ENCODE measurements at places on chromosomes 1 and 21.

DNA sequence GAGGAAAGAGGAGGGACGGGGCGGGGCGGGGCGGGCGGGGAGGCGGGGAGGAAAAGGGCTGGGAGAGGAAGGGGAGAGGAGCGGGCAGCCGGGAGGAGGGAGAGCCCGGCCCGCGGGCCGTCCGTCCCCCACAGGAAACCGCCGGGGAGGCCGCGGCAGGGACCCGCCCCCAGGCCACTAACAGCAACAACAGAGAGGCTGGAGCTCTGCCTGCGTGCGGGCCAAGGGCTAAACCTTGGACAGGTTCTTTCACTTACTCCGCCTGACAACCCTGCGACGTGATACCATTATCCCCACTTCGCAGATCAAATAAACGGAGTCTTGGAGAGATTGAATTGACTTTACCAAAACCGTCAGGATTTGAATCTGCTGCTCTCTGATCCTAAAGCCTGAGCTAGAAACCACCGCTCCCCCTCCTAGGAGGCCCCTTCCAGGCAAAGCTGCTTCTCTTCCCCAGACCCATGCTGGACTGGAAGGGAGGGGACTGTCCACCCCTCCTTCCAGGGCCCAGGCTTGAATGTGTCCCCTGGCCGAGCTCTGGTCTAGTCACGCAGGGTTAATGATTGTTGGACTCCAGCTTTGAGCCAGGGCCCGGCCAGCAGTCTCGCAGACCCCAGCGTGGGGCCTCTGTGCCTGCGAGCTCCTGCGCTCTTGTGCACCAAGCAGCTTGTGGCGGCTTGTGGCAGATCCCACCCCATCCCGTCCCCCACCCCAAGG is at the start of gene EVA1B:
EVA1B (minus strand) TSS at position 10 of the 717 bp plus-strand sequence. CDS start 608 bp downstream, outside the sequence.
- no peak for DNase-seq

- DNase-seq: no peak
These were observed 27.4 kb upstream of the ARHGEF16 start for GRCh38 chr1:3426956-3427535.

- peak; percentile 66 for DNase-seq
These were observed 28.1 kb downstream of the SHISA4 start for GRCh38 chr1:201916649-201917249.

DNA sequence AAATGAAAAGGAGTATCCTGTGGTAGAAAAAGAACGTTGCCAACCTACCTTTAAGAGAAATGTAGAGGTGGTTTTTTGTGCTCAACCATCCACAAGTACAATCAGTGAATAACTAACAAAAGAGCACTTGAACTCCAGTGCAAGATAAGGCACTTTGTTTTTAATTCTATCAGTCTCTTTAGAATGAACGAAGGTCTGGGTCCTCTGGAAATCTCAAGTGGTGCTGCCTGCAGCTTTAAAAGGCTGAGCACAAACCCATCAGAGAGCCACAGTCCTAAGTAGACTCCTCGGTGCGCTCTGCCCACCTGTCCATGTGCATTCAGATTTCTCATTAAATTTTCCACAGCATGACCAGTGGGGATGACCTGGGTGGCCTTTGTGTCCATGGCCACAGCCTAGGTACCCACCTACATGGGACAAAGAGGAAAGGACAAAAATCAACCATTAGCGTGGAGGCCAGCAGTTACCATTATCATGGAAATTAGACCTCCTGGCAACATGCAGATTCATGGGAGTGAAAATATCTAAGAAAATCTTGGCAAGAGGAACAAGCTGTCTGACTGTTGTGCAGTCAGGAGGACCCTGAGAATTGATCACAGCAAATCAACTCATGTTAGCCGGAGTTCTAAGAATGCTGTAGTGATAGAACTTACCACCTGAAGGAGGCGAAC is 9.4 kb downstream of the TRIM45 start:
- DNase-seq: no peak

- DNase-seq: no peak
These were observed 272.2 kb downstream of the VAV3 start for GRCh38 chr1:107692580-107693345.

- DNase-seq: no peak
These were observed 35.1 kb upstream of the S100A7 start for GRCh38 chr1:153495536-153495935.

DNA sequence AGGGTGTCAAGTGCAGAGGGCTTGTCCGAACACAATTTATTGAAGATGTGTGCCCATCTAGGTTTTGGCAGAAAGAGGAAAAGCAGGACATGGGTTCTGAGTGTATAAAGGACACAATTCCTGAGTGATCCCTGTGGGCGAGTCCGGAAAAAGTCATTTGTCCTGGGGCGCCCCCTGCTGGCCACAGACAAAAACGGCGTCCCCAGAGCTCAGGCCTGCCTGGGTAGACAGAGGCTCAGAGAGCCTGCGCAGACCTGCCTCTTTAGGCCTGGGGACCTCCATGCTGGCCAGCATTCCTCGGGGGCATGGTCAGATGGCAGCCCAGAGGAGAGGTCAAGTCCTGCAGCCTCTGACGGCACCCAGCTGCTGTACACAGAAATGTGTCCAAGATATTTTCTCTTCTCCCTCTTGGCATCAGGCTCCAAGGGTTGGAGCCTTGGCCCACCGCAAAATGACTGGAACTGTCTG is 65.5 kb upstream of the LRP8 start:
- DNase-seq: no peak

- DNase-seq: no peak
These were observed 2.8 kb upstream of the CD1D start for GRCh38 chr1:158177700-158178450.

DNA sequence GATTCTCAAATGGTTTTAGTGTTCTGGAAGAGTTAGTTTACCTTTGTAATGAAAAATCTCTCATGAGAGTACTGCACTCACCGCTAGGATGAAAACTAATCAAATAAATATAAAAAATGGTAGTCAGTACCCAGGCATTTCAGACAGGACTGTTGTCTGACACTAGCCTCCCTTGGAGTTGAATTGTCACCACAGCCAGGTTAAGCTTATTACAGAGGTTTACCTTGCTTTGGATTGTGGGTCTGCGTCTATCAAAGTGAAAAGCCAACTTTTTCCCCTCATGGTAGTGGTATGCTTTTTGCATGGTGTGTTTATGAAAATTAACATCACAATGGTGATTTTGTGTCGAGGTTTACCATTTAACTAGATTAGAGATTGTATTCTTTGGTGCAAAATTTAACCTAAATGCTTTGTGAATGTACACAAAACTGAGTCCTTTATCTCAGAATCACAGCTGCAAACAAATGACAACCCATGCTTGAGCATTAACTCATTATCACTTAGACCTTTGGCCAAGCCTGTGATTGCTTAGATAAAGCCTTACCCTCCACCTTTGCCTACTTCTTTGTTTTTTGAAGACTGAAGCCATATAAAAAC is 20.1 kb downstream of the RAP1A start:
- DNase-seq: no peak

- no peak for DNase-seq
These were observed 62.1 kb downstream of the SNX7 start for GRCh38 chr1:98723574-98723973.

DNA sequence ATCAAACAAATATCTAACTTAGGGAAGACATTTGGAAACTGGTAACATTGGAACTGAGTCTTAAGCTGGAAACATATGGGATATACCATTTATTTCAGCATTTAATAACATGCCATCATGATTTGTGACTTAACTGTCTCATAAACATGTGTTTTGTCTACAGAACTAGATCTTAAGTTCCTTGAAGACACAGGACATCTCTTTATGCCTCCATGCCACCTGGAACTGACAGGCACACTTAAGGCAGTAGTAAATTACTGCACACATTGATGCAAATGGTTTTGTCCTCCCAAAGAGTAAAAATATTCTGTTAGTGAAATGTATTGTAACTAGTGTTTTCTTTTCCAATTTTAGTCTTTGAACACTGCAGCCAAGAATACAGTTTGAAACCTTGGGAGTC is 1.6 kb upstream of the EXO1 start:
- no peak for DNase-seq

DNA sequence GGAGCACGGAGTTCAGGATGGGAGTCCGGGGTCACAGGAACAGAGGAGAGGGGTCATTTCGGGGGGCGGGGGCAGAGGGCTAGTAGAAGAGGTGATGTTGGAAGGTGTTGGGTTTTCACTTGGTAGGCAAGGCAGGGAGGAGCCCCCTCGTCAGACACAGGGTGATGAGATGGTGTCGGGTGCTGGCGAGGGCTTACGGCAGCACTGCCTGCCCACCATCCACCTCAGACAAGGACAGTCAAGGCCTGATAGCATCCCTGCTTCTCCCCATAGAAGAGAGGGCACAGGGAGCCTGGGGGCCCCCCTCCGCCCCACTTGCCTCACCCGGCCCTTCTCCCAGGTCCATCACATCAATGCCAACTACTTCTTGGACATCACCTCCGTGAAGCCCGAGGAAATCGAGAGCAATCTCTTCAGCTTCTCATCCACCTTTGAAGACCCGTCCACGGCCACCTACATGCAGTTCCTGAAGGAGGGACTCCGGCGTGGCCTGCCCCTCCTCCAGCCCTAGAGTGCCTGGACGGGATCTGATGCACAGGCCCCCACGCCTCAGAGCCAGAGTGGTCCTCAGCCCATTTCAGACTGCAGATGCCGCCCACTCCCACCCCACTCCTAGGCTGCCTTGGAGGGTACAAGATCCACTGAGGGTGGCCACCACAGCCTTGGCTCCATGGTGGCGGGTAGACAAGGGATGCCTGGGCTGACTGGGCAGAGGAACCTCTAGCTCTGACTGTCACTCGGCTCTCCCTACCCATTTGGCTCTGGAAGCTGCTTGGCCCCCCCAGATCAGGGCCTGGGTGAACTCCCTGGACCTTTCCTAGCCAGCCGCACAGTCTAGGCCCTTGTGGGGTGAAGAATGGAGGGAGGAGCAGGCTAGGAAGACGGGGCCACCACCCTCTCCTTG is 4.3 kb upstream of the MTFR1L start:
- no peak for DNase-seq

DNA sequence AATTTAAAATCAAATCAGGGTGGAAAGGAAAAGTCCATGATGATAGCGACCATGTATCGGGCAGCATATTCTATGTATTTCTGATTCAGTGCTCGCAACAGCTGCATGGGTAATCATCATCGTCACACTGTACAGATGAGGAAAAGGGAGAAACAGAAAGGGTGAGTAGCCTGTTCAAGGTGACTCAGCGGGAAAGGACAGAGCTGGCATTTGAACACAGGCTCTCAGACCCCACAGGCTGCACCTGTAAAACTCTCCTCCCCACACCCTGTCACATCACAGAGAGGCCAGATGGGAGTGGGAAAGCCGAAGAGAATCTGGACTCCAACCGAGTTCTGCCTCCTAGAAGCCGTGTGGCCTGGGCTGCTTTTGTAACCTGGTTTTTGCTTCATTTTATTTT is 14.0 kb downstream of the RUNX1 start:
- no peak for DNase-seq

DNA sequence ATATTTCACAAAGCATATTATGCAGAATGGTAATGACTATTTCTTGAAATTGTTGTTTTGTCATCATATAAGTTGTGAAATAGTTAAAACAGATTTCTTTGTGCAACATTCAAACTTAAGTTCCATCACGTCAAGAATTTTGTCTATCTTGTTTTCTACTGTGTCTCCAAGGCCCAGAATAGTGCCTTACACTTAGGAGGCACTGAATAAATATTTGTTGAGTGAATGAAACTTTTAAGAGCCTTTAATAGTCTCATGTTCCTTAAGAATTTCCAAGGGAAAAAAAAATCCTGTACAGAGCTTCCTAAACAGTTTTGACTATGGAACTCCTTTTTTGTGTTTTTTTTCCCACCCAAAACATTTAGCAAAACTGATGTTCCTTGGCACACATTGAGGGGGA is 50.8 kb upstream of the TNFSF18 start:
- no peak for DNase-seq

- no peak for DNase-seq
These were observed 491.1 kb downstream of the KIF26B start for GRCh38 chr1:245645894-245646293.

DNA sequence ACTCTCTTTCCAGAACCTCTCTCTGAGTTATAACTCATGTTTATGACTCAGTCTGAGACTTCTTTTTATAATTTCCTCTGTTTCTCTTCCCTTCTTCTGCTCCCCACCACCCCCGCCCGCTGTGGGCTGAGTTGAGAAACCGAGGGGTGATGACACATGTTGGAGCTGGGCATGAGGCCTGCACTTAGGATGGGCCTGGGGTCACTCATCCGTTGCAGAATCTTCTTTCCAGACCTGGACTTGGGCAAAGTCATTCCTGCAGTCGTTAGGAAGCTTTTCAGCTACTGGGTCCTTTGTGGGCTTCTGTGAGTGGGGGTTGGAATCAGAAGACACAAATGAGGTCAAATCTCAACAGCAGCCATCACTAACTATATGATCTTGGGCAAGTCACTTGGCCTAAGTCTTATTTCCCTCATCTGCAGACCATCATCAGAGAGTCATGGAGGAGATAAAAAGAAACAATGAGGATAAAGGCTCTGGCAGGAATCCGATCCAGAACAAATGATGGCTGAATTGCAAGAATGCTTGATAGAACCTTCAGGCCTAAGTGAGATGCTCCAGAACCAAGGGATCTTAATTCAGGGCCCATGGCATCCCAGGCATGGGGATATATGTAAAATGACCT is 53.4 kb downstream of the RPS6KA1 start:
- no peak for DNase-seq

All from non-pigmented ciliary epithelial cell (primary cell).